ENCODE measurements at places on chromosomes 6 and 20. TPM values are rescaled to one million over a fixed set of nuclear protein-coding genes. Genes with fewer than 3 reads are reported as not detected.

DNA sequence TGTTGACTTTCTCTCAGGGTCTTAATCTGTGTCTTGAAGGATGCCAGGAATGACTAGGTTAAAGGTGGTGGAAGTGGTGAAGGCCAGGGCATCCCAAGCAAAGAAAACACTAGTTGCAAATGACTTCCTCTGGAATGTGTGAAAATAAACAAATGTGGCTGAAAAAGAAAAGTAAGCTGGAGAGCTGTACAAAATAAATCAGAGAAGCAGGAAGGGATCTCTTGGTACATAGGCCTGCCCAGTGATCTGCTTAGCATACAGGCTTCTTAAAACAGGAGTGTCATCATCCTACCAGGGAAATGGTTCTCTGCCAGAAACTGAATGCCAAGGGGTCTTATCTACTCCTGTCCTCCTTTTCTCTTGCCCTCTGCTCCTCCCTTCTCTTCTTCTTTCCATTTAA is 1616.0 kb downstream of the KHDRBS2 start:
- no peak for DNase-seq

DNA sequence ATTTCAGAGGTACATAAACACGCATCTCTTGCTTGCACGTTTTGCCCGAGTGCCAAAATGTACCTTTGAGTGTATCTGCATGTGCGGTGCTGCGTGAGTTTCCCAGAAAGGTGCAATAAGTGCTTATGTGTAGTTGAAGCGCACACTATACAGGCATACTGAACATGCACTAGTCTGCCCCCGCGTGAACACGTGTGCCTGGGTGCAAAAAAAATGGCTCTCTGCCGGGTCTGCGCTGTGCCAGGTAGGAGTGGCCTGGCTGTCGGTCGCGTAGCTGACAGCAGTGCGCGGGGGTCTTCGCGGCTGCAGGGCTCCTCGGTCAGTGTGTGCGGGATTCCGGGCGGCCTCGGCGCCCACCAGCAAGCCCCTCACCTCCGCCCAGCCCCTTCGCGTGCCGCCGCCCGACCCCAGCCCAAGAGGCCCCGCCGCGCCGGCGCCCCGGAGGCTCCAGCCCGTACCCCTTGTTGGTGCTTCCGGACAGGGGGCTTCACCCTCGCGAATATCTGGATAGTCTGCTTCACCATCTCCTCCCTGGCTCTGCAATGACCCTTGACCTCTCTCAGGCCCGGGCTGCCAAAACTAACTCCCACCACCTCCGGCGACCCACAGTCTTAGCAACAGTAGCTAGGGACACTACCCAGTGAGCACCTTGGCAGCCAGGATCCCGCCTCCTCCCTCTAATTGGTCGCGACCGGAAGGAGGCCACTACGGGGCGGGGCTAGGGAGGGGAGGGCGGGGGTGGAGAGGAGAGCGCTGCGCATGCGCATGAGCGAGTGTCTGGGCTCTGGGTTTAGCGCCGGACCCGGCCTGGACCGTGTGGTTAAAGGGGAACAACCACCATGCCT is at the start of gene KIF6:
Gene KIF6 (minus strand): TSS at position 622 of the 845 bp plus-strand sequence. CDS start 98 bp downstream, at position 524.
- peak; percentile 96 for DNase-seq

DNA sequence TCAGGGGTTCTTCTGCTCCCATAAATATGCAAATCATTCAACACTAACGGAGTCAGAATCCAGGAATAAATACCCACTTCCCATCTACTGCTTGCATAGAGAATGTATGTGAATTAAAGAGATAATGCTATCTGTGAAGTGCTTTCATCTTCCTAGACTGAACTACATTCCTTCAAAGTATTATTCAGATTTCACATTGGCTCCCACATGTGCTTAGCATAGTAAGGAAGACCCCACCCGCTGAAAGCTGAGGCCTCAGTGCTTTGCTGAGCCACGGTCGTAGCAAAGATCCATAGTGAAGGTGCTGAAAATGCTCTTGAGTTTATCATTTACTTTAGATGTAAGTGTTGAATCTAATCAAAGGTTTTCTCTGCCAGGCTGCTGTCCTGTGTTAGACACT is 97.0 kb upstream of the SPACA1 start:
- DNase-seq: no peak

Gene HLA-DOA
- total RNA-seq: 15.6 TPM

GRCh38 chr6:36622901-36623546 is 28.9 kb downstream of the SRSF3 start:
- no peak for DNase-seq

- no peak for DNase-seq
Observed at GRCh38 chr6:161085246-161085645, 93.7 kb downstream of the MAP3K4 start.

GRCh38 chr6:156848533-156848932 is 71.4 kb downstream of the ARID1B start:
- no peak for DNase-seq

DNA sequence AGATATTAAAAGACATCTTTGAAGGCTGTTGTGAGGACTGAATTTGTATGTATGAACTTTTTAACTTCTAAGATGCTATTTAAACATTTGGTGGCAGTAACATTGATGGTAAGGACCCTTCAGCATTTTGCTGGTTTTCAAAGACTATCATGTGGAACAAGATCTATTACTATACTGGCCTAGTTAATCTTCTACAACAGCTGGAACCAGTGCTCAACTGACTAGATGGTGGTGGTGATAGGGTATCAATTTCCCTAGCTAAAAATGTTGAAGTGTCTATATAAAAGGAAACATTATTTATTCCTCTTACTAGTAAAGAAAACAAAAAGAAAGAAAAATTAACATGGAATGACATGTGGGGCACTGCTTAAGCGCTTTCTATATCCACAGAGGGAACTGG is 195.7 kb downstream of the TASP1 start:
- no peak for DNase-seq

Gene DNMT3B
- total RNA-seq: 996 TPM

DNA sequence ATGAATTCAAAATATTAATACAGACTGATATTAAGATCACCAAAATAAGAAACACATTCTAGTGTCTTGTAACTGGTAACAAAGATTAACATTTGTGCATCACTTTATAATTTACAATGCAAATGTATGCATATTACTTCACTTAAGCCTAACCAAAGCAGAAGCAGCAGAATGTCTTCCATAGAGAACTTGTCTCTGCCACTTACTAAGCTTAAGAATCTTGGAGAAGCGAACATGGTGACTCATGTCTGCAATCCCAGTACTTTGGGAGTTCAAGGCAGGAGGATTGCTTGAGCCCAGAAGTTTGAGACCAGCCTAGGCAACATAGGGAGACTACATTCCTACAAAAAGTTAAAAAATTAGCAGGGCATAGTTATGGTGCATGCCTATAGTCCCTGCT is 18.8 kb downstream of the AK9 start:
- DNase-seq: no peak

GRCh38 chr6:11606332-11606731 is 68.8 kb downstream of the TMEM170B start:
- DNase-seq: no peak

DNA sequence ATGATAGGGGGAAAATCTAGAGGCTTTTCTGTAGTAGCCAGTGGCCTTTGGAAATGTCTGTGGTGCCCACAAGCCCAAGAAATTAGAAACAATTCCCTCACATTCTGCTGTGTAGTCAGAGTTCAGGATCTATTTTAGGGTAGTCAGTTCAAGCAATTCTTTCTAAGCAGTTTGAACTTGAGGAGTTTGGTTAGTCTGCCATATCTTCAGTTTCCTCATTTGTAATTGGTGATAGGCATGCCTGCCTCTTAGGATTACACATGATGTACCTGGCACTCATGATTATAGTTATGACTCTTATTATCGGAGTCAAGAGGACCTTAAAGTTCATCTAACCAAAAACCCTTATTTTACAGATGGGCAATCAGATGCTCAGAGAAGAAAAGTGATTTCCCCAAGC is 21.2 kb upstream of the MEP1A start:
- no peak for DNase-seq

Gene MACROD2
- 1.6 TPM for total RNA-seq

DNA sequence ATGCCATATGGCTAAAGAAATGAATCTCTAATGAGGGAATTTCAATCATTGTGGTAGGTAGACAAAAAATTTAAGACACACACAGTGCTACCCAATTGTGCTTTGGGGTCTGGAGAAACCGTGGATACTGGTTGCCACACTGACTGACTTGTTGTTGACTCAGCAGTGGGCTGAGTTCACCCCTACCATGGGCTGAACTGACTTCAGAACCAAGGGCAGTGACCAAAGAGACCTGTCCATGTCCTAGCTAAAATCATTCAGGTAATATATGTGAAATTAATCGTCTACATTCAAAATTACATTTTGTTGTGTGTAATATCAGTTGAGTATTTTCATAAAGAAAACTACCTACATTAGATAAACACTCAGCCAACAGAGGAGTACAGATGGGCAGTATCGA is 131.6 kb downstream of the PDE7B start:
- no peak for DNase-seq

GRCh38 chr6:13012296-13012695 is 295.7 kb downstream of the PHACTR1 start:
- no peak for DNase-seq

DNA sequence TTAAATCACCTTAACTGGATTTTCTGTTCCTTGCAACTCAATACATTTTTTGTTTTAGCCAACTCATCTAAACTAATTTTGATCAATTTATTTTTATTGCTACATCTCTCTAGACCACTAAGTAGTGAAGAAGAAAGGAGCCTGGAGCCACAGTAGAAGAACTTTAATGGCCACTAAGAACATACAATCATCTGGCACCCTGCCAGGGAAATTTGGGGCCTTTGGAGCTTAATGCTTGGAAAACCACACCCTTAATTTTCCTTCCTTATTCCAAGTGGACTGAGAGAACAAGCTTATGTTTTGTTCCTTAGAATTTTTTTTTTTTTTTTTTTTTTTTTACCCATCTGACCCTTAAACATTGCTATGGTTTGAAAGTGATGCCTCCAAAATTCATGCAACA is 12.0 kb upstream of the GMDS start:
- no peak for DNase-seq

DNA sequence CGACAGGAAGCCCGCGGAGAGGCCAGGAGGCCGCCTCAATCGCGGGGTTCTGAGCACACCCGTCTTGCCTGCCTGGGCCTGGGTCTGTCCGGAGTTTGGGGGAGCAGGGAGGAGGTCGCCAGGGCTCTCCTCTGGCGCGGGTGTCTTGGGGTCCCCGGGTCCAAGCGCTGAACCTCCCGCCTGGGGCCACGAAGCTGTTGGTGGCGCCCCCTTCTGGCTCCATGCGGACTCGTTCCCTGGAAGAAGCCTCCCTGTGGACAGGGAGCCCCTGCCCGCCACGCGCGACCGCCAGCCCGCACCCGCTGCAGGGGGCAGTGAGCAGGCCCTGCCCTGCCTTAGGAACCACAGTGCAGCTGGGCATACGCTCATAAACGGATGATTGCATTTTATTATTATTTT is 44.7 kb downstream of the MCUR1 start:
- DNase-seq: peak; percentile 68

Gene ASXL1
- 39.5 TPM for total RNA-seq

GRCh38 chr20:11850901-11851300 is 66.8 kb upstream of the BTBD3 start:
- no peak for DNase-seq

DNA sequence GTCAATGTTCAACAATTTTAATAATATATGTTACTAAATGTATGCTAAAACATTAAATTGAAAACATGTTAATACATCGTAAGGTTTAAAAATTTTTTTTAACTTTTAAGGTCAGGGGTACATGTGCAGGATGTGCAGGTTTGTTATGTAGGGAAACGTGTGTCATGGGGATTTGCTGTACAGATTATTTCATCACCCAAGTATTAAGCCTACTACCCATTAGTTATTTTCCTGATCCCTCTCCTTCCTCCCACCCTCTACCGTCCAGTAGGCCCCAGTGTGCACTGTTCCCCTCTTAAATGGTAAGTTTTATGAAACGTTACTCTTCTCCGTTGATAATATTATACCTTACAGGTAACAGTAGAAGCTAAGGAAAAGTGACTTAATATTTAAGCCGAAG is 15.8 kb downstream of the PDE7B start:
- no peak for DNase-seq

DNA sequence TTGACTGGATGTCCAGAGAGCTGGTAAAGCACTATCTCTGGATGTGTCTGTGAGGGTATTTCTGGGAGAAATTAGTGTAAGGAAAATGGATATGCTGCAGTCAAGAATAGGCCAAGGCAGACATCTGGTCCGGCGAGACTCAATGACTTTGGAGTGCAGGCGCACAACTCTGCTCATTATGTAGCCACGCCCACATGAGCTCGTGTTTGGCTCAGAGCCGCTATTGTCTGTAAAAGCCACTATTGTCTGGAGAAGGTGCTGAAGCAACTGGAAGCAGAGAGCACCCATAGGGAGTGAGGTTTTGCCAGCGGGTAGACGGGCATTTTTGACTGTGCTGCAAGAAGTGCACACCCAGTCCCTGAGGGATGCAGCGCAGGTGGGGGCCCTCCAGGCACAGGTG is 305.0 kb upstream of the POU3F2 start:
- DNase-seq: no peak

Gene IMPG1
- not detected for total RNA-seq

DNA sequence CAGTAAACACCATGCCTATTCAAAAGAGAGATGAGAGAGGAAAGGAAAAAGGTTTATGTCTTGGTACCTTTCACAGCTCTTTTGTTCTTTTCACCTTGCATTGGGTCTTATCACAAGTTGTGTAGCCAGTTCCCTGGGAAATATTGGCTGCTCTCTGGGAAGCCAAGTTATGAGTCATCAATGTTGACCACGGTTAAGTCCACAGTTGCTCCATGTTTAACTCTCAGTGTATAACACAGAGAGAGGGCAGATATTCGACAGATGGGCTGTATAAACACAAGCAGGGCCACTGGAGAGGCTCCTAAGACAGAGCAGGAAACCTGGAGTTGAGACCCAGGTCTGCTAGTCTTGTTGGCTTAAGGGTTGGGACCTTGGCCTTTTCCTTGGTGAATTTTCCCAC is 718.6 kb downstream of the QKI start:
- DNase-seq: no peak

DNA sequence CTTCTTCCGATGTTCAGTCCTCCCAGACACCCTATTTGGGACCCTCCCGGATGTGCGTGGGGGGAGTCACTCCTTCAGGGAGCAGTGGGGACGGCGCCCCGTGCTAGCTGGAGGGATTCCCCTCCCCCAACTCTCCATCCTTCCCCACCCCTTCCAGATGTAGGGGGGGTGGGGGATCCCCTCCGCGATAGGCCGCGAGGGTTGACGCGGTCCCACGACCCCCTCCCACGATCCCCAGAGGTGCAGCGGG is 548 bp downstream of the GNL1 start:
- no peak for DNase-seq

Data from H9 (cell line).